Stimulated activated CD4-positive, alpha-beta T cell treated with anti-CD3 and anti-CD28 coated beads, Interleukin-1b, Interleukin-23, amount 100 ng/mL, for 24 hours (primary cell): ENCODE measurements at places on chromosomes 6 and 20.

DNA sequence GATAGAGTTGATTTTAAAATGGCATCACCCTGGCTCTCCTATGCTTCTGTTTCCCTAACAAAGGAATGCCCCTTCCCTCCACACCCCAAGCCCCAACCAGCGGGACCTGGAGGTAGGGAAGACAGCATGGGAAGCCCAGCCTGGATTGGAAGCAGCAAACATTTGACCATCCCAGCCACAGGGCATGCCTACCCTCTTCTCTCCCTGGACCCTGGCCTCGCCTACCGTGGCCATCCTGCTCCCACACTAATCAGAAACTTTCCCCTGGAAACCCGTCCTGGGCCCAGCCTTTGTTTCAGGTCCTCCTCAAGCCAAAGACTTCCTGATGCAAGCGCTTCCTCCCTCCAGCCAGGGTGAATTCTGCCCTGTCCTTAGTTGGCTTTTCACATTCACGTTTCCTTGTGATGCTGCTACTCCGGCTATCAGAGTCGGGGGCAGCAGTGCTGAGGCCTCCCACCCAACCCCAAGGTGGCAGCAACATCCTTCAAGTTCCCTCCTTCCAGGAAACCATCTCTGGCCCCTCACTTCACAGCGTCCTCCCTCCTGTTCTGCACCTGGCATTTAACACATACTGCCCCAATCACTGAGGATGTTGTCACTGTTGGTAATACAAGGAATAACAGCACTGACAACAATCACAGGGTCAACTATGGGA, 18.2 kb upstream of the ANGPT4 start:
- no peak for DNase-seq

- DNase-seq: peak; percentile 58
Measured at GRCh38 chr6:158653577-158654354, 3.9 kb downstream of the SYTL3 start.

DNA sequence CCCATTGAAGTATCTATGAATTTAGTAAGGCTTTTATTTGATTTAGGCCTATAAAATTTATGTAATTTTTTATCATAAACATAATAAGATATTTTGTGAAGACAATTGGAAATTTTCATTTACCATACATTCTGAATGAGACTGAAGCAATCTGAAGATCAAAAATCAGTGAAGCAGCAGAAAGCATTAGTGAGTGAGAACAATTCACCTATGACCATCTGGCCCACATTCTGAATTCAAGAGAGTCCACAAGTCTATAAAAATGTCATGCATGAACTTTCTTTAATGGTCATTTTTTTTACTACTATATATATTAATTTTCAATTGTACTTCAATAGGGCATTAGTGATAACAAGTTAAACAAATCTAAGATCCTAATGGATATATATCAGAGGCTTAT, 1026.6 kb upstream of the MAP3K7 start:
- no peak for DNase-seq

DNA sequence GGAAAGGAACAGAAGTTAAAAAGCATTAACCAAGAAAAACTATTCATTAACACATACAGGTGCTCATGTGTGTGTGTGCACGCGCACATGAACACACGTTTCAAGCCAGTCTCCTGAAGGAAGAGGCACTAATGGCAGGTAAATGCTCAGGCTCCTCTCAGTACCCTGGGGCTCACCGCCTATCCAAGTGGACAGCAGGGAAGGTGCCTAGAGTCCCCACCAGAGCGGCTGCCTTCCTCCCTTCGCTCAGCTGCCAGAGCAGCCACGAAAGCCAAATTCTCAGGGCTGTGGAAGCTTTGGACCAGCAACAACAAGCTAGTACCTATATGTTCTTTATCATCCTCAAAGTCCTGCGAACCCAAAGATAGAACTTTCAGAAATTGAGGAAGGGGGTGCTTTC, 42.6 kb downstream of the PLCG1 start:
- no peak for DNase-seq
